ENCODE measurements at places on chromosomes 16 and 17. TPM values are rescaled to one million over a fixed set of nuclear protein-coding genes. Genes with fewer than 3 reads are reported as not detected.

GRCh38 chr16:46787909-46788308 lies 39.8 kb upstream of the MYLK3 start:
- no peaks in the 10 kb centered on the region for H3K36me3 ChIP-seq
- H3K27me3 ChIP-seq = no peaks in the 10 kb centered on the region
- no peak overlapping the region for H3K4me3 ChIP-seq

DNA sequence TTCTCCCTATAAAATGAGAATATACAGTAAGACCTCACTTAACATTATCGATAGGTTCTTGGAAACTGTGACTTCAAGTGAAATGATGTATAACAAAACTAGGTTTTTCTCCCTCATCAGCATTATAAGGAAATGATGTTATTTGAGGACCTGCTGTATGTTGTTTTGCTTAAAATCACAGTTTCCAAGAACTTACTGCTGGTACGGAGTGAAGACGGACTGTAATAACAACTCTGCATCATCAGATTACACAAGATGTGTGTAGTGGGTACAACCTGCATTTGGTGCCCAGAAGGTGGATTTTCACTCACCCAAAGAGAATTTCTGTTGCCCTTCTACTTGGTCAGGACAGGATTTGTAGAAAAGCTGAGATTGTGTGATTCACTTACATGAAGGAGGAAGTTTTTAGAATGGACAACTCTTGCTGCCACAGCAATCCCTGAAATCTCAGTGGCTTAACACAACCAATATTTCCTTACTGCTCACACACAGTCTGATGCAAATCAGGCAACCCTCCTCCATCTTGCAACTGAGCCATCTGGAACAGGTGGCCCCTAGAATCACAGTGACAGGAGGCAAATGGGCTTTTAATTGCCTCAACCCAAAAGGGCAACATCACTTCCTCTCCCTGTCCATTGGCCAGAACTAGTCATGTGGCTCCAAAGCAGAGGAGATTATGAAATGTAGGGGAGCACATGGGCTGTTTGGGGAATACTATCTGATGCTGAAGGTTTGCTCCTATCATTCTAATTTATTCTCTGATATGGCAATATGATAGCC lies 67.6 kb upstream of the CACNG5 start:
- DNase-seq = no peak
- no peaks in the 10 kb centered on the region for H3K27me3 ChIP-seq
- no peaks in the 10 kb centered on the region for H3K4me1 ChIP-seq
- H3K27ac ChIP-seq = no peak overlapping the region
- peaks cover under 1% of the 10 kb centered on the region for H3K36me3 ChIP-seq

DNA sequence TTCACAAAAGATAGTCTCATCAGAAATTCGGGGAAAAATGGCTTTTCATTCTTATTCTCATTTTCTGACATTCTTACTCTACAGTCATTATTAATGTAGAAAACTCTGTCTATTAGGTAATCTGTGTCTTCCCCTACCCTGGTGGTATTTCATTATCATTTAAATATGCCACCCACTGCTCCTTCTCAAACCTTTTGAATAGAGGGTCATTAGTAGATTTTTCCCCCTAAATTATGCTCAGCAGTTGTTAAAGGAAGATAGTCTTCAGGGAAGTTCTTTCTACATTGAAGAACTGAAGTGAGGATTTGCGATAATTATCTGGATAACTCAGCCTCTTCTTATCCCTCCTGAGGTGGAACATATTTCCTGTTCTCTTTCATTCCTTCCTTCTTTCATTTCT lies 989.5 kb upstream of the RBFOX1 start:
- no peak overlapping the region for H3K27ac ChIP-seq
- no peak for DNase-seq
- H3K4me1 ChIP-seq = no peaks in the 10 kb centered on the region
- no peaks in the 10 kb centered on the region for H3K27me3 ChIP-seq
- H3K4me3 ChIP-seq = no peak overlapping the region
- no peaks in the 10 kb centered on the region for H3K36me3 ChIP-seq

DNA sequence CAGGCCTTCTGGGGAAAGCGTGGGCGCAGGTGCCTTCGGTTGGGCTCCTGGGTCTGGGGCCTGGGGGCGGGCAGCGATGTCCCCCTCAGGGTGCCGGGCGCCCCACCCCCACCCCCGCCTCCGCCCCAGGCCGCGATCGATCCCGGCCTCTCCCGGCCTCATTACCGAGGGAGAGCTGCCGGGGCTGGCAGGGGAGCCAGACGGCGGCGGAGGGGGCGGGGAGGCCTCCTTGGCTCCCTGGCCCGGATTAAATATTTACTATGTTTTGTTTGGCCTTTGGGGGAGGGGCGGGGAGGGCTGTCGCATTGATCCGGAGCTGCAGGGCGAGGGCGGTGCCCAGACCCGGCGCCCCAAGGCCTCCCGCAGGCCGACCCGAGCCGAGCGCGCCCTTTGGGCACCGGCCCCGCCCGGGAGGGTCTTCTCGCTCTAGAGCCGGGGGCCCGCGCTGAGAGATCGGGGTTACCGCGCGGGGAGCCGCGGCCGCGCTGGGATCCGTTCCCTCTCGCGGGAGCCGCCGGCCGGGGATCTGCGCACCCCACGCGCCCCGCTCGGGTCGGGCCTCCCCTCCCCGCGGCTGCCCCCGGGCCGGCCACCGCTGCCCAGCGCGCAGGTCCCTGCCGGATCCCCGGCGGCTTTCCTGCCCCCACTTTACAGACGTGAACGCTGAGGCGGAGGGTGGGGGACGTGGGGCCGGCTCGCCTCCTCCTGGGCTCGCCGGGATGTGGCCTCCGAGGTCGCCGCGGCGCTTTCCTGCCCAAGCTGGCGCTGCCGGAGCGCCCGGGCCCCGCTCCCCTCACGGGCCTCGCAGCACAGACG lies 27.0 kb downstream of the RTN4RL1 start:
- DNase-seq = no peak
- H3K4me3 ChIP-seq = no peak overlapping the region
- no peak overlapping the region for H3K27ac ChIP-seq
- no peaks in the 10 kb centered on the region for H3K36me3 ChIP-seq
- H3K27me3 ChIP-seq = peaks cover 4% of the 10 kb centered on the region

- peak overlapping the region; percentile 56 for H3K4me3 ChIP-seq
- H3K36me3 ChIP-seq = no peaks in the 10 kb centered on the region
Observed at GRCh38 chr17:40325156-40326013, 16.4 kb downstream of the RARA start.

- H3K4me3 ChIP-seq = no peak overlapping the region
- no peaks in the 10 kb centered on the region for H3K27me3 ChIP-seq
- no peaks in the 10 kb centered on the region for H3K36me3 ChIP-seq
Observed at GRCh38 chr17:10875430-10875851, 37.6 kb upstream of the PIRT start.

GRCh38 chr16:8623634-8624033 lies 2.1 kb downstream of the METTL22 start:
- H3K27me3 ChIP-seq = no peaks in the 10 kb centered on the region
- DNase-seq = no peak
- peaks cover 15% of the 10 kb centered on the region for H3K4me1 ChIP-seq
- H3K4me3 ChIP-seq = no peak overlapping the region

DNA sequence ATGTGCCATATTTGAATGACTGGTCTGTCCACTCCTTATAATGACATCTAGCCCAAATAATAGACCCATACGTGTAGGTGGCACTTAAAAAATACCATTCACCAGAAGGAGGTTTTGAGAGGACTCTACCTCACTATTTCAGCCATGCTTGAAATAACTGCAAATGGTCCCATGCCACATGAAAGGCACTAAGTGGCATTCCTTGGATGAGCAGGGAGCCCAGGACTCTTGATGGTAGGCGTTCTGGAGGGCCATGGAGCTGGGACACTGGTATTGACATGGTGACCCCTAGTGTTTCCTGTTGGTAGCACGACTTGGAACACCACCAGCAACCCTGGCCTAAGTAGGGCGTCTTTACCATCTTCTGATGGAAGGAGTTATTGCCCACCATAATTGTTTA lies 148.7 kb upstream of the ZFHX3 start:
- DNase-seq = peak; percentile 6
- H3K4me1 ChIP-seq = no peaks in the 10 kb centered on the region
- H3K27ac ChIP-seq = no peak overlapping the region

DNA sequence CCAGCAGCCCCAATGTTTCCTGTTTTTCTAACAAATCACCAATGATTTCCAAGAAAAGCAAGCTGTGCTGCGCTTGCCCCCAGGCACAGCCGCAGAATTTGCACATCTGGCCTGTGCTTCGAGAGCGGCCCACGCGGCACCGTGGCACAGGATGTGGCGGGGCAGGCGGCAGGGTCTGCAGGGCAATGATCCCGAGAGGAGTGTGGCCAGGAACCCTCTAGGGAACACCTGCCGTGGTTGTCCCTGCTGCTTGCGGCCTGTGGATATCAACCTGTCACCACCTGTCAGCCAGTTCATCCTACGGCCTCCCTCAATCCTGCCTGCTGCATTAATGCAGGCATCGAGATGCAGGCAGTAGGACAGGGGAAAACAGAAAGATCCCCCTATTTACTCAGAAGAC lies 24.0 kb downstream of the PIK3R5 start:
- DNase-seq = peak; percentile 74
- peak overlapping the region; percentile 31 for H3K4me3 ChIP-seq
- peak overlapping the region; percentile 75 for H3K27ac ChIP-seq
- H3K27me3 ChIP-seq = no peaks in the 10 kb centered on the region
- peaks cover 85% of the 10 kb centered on the region for H3K4me1 ChIP-seq
- peaks cover 21% of the 10 kb centered on the region for H3K36me3 ChIP-seq

DNA sequence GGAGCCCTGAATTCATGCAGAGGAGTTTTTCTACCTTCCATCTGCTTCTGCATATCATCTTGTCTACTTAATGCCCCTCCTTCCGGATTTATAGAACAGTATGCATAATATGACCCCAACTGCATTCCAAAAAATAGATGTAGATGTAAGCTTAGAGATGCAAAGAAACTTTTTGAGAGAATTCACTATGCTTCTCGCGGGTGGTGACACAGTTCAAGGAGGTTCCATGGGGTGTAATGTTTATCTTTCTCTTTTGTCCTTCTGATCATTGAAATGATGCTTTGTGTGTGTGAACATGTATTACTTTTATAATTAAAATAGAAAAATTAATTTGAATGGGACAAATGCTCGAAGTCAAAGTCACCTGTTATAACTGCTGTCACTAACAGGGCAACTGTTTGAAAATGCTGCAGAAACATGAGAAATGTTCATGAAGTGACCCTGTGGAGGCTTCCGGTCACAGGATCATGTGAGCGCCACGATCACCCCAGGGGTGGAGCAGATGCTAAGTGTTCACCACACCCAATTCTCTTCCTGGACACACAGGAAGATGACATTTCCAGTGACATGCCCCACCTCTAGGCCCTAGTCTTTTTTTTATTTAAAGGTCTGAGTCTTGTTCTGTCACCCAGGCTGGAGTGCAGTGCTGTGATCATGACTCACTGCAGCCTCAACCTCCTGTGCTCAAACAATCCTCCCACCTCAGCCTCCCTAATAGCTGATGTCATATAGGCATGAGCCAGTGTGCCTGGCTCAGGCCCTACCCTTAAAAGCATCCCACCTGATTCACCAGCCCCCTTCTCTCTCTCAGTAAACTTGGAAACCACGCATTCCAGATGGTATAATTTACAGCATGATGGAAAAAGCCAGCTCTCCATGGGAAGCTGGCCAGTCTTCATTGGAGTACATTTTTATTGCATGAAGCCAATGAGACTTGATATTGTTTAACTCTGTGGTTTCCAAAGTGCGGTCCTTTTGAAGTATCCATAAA lies 21.0 kb upstream of the AGRP start:
- H3K4me3 ChIP-seq = no peak overlapping the region
- no peaks in the 10 kb centered on the region for H3K36me3 ChIP-seq
- peaks cover 56% of the 10 kb centered on the region for H3K4me1 ChIP-seq
- no peaks in the 10 kb centered on the region for H3K27me3 ChIP-seq
- DNase-seq = peak; percentile 62
- H3K27ac ChIP-seq = peak overlapping the region; percentile 48

GRCh38 chr16:47567321-47567720 lies 106.2 kb downstream of the PHKB start:
- H3K4me3 ChIP-seq = no peak overlapping the region
- peaks cover 71% of the 10 kb centered on the region for H3K4me1 ChIP-seq
- H3K27me3 ChIP-seq = no peaks in the 10 kb centered on the region
- no peak for DNase-seq

DNA sequence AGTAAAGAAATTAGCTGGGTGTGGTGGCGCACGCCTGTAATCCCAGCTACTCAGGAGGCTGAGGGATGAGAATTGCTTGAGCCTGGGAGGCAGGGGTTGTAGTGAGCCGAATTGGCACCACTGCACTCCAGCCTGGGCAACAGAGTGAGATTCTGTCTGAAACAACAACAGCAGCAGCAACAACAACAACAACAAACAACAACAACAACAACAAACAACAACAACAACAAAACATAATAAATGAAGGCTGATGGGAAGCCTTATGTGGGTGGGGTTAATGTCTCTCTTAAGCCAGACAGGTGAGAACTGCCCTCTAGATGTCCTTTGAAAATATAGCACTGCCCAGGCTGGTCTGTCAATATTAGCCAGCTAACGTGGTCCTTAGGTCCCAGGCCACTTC lies 107.3 kb downstream of the MSI2 start:
- H3K36me3 ChIP-seq = no peaks in the 10 kb centered on the region
- no peak for DNase-seq
- H3K27ac ChIP-seq = no peak overlapping the region
- no peak overlapping the region for H3K4me3 ChIP-seq

DNA sequence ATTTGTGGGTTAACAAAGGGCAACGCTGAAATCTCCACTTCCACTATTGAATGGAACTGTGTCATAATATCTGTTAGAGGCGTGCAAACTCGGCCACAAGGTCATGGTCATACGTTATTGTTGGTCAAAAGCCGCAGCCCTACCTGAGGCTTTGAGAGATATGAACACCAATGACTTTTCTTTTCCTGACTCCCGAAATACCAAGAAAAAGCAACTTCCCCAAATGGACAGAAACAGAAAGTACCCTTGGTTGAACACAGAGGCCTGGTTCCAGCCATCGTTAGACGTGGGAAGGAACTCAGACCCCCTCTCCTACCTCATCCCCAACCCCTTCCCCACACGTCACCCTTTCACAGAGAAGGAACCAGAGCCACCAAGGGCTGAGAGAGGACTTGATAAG lies 1.4 kb upstream of the PIK3R5 start:
- peaks cover 32% of the 10 kb centered on the region for H3K4me1 ChIP-seq
- H3K4me3 ChIP-seq = no peak overlapping the region
- H3K27ac ChIP-seq = no peak overlapping the region
- H3K36me3 ChIP-seq = no peaks in the 10 kb centered on the region
- DNase-seq = no peak
- H3K27me3 ChIP-seq = no peaks in the 10 kb centered on the region

GRCh38 chr16:66984892-66985311 lies 3.5 kb upstream of the CES4A start:
- DNase-seq = peak; percentile 2
- H3K4me1 ChIP-seq = peaks cover 35% of the 10 kb centered on the region
- H3K4me3 ChIP-seq = no peak overlapping the region

GRCh38 chr17:8708025-8708461 lies 36.6 kb downstream of the CCDC42 start:
- no peak overlapping the region for H3K27ac ChIP-seq
- no peak overlapping the region for H3K4me3 ChIP-seq
- H3K27me3 ChIP-seq = no peaks in the 10 kb centered on the region
- no peaks in the 10 kb centered on the region for H3K4me1 ChIP-seq

- H3K36me3 ChIP-seq = peaks cover 33% of the 10 kb centered on the region
- H3K4me3 ChIP-seq = peak overlapping the region; percentile 96
- H3K4me1 ChIP-seq = peaks cover 16% of the 10 kb centered on the region
- DNase-seq = no peak
Observed at GRCh38 chr17:50372222-50372757, 694 bp downstream of the MRPL27 start.

Gene SLC13A2
- total RNA-seq = not detected

Gene SLC6A2
- not detected for total RNA-seq

Gene CACNG5
- total RNA-seq = not detected
